CD4-positive, alpha-beta memory T cell (primary cell): ENCODE measurements at places on chromosomes 12 and 14. TPM values are rescaled to one million over a fixed set of nuclear protein-coding genes. Genes with fewer than 3 reads are reported as not detected.

- H3K27ac ChIP-seq, result peak overlapping the region; percentile 22
- peaks cover 39% of the 10 kb centered on the region for H3K4me1 ChIP-seq
- no peak overlapping the region for H3K4me3 ChIP-seq
- DNase-seq, result no peak
- H3K27me3 ChIP-seq, result peaks cover 2% of the 10 kb centered on the region
These were observed 4.4 kb upstream of the ZBTB39 start for GRCh38 chr12:57010627-57011247.

DNA sequence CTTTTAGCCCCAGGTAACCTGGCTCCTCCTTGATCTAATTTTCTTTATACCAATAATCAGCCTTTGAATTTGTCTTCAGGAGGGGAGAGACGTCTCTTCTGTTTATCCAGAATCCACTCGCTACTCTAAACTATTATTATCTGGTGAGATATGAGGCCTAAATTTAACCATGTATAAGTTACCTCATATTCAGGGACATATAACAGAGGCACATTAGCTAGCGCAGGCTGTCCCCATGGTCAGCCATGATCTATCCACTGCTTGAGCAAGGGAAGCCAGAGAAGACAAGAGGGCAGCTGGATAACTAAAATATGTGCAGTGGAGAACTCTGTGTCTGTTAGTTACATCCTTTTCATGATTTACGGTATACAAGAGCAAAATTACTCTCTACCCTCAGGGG is 481.0 kb downstream of the RAD51B start:
- peaks cover 6% of the 10 kb centered on the region for H3K4me1 ChIP-seq
- H3K4me3 ChIP-seq, result no peak overlapping the region
- no peaks in the 10 kb centered on the region for H3K36me3 ChIP-seq

DNA sequence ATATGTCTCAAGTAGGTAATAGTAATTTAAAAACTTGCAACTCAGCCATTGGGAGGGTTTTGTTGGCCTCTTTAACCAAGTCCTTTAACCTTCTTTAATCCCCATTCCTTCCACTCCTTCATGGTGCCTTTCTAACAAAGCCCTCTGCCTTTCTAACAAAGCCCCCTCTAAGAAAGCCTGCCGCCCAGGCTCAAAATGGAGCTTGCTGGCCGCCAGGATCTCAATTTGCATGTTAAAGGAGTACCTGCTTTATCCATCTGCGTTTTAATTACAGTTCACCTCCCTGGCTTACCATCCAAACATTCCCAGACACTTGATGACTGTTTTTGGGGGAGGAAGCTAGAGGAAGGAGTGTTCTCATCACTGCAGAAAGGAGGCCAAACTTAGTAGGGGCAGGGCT is 183.4 kb downstream of the PTPN11 start:
- no peak overlapping the region for H3K27ac ChIP-seq
- H3K4me3 ChIP-seq, result no peak overlapping the region
- H3K4me1 ChIP-seq, result no peaks in the 10 kb centered on the region
- no peaks in the 10 kb centered on the region for H3K36me3 ChIP-seq
- DNase-seq, result no peak

- DNase-seq, result no peak
- H3K27ac ChIP-seq, result no peak overlapping the region
These were observed 95.9 kb downstream of the SLC35F4 start for GRCh38 chr14:57769863-57770523.

GRCh38 chr14:33880330-33880729 is 70.5 kb downstream of the EGLN3 start:
- no peak for DNase-seq
- no peaks in the 10 kb centered on the region for H3K27me3 ChIP-seq
- no peak overlapping the region for H3K27ac ChIP-seq
- no peak overlapping the region for H3K4me3 ChIP-seq
- no peaks in the 10 kb centered on the region for H3K36me3 ChIP-seq

- H3K36me3 ChIP-seq, result no peaks in the 10 kb centered on the region
- no peak for DNase-seq
- no peak overlapping the region for H3K27ac ChIP-seq
These were observed 25.0 kb downstream of the RXYLT1 start for GRCh38 chr12:63804746-63805145.

DNA sequence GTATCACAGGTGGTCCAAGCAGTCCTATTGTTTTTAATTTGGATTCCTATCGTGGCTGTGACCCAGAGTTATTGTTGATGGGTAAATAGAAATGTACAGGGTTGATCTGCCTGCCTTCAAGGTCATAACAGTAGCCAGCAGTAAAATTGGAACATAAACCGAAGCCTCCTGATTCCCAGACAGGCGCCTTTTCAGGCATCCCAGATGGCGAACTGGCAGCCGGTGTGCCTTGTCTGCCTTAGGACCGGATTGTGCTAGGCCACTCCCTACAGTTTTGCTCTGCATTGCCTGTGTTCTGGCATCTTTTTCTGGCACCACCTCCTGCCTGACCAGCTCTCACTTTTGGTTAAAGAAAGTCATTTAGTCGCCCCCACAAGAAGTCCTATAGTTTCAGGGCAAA is 22.2 kb downstream of the TMEM117 start:
- DNase-seq, result no peak
- no peak overlapping the region for H3K27ac ChIP-seq
- H3K4me3 ChIP-seq, result no peak overlapping the region
- H3K36me3 ChIP-seq, result no peaks in the 10 kb centered on the region
- H3K4me1 ChIP-seq, result no peaks in the 10 kb centered on the region

DNA sequence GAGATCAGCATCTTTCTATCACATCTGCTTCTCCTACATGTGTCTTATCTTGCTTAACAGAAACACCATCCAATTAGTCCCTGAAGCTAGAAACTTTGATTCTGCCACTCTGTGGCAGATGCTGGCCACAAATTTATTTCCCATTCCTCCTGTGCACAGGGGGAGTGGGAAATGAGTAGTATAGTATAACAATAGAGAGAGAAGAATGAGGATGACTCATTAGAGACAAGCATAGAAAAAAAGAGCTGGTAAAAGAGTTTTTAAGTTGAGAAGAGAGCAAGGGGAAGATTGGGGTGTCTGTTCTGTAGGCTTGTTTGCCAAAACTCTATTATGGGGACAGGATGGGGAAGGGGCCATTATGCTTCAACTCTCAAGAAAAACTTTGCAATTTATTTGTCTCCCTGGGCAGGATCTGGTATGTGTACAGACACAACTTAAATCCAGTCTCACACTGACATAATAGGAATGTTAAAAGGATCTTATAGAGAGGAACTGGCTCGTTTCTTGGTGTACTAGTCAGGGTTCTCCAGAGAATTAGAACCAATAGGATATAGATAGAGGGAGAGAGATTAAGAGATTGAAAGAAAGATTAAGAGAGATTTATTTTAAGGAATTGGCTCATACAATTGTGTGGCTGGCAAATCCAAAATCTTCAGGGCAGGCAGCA is 142.6 kb upstream of the CPSF6 start:
- H3K4me1 ChIP-seq, result no peaks in the 10 kb centered on the region
- no peak overlapping the region for H3K4me3 ChIP-seq

GRCh38 chr12:67484791-67485480 is 163.6 kb upstream of the DYRK2 start:
- no peaks in the 10 kb centered on the region for H3K36me3 ChIP-seq
- H3K27me3 ChIP-seq, result no peaks in the 10 kb centered on the region
- no peak overlapping the region for H3K4me3 ChIP-seq
- no peak for DNase-seq
- H3K4me1 ChIP-seq, result peaks cover 51% of the 10 kb centered on the region

- no peak overlapping the region for H3K4me3 ChIP-seq
- peak overlapping the region; percentile 42 for H3K27ac ChIP-seq
- H3K27me3 ChIP-seq, result no peaks in the 10 kb centered on the region
These were observed 6.2 kb downstream of the FOXJ2 start for GRCh38 chr12:8038659-8039114.

- DNase-seq, result no peak
- H3K4me3 ChIP-seq, result peak overlapping the region; percentile 20
- H3K27ac ChIP-seq, result peak overlapping the region; percentile 98
These were observed 39.9 kb downstream of the BCL11B start for GRCh38 chr14:99231850-99232713.

DNA sequence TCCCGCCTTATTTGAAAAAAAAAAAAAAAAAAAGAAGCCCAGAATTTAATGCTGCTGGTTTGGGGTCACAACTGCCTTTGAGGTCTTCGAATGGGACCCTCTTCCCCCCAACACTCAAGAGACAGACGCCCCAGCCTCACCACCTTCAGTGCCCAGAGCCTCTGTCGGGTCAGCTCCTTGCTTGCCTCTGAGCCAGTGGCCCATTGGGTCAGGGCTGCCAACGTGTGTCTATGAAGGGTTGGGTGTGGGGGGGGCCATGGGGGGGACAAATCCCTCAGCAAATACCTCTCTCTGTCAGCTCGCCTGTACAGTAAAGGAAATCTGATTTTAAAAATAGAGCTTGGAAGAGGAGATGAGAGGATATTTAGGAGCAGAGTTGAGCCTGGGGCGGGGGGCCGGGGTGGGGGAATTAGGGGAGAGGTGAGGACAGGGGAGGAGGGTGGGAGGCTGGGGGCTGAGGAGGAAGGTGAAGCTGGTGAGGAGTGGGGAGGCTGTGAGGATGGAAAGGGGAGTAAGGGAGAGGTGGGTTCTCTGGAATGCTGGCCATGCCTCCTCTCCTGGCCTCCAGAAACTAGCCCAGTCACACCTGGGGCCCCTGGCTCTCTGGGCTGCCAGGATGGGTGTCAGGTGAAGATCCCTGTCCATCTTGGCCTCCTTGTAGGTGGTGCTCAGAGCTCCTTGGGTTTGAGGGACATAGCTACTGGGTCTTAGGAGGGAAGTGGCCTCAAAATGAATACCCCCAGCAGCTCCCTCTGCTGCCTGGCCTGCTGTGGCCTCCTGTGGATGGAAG is 13.3 kb downstream of the RTL1 start:
- H3K27me3 ChIP-seq, result no peaks in the 10 kb centered on the region
- H3K36me3 ChIP-seq, result no peaks in the 10 kb centered on the region
- DNase-seq, result no peak

DNA sequence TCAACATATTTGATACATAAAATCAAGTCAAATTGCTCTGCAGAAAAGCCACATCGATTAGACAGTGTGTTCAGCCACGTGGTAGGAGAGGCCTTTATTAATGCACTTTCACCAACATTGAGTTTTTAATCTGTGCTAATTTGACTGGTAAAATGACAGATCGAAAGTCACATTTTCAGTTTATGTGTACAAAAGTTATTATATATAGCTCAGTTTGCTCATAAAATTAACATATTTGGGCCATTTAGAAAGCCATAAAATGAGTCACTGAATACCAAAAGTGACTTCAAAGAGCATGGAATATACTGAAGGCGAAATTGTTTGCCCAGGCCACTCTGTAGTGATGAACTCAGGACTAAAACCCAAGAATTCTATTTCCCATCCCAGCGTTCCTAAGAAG is 26.0 kb downstream of the C12orf42 start:
- no peaks in the 10 kb centered on the region for H3K27me3 ChIP-seq

GRCh38 chr12:22743700-22744099 is 118.7 kb downstream of the ETNK1 start:
- H3K4me1 ChIP-seq, result no peaks in the 10 kb centered on the region
- no peak overlapping the region for H3K4me3 ChIP-seq
- H3K27me3 ChIP-seq, result no peaks in the 10 kb centered on the region
- H3K27ac ChIP-seq, result no peak overlapping the region
- DNase-seq, result no peak

DNA sequence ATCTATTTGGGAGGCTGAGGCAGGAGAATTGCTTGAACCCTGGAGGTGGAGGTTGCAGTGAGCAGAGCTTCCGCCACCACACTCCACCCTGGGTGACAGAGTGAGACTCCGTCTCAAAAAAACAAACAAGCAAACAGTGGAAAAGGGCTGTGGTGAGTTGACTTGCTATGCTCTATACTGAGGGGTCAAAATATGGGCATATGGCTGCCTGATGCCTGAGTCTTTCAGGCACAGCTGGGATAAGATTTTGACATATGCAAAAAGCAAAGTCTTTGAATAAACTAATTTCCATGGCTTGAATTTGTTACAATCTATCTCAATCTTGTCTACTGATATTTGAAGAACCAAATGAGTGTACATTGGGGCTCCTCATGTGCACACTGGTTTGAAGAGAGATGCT is 40.4 kb upstream of the BICD1 start:
- H3K4me1 ChIP-seq, result no peaks in the 10 kb centered on the region
- H3K27ac ChIP-seq, result no peak overlapping the region
- no peaks in the 10 kb centered on the region for H3K36me3 ChIP-seq

DNA sequence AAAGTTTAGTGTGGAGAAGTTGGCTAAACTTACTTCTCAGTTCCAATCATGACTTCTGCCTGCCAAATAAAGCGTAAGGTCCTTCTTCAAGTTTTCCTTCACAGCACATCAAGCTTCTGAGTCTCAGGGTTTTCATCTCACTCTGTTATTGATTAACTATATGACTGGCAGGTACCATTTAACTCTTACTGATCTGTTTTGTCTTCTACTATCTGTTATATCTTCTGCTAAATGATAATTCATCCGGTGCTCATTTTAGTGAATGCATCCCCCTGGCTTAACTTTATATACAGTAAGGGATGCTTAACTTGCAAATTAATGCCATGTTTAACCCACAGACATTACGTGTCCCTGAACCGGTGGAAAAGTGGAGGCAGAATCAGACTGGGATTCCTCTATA is 20.7 kb downstream of the LGR5 start:
- H3K36me3 ChIP-seq, result no peaks in the 10 kb centered on the region
- no peak overlapping the region for H3K27ac ChIP-seq
- no peak overlapping the region for H3K4me3 ChIP-seq
- DNase-seq, result no peak
- H3K27me3 ChIP-seq, result no peaks in the 10 kb centered on the region

- no peak overlapping the region for H3K27ac ChIP-seq
- H3K36me3 ChIP-seq, result no peaks in the 10 kb centered on the region
- H3K27me3 ChIP-seq, result no peaks in the 10 kb centered on the region
- H3K4me3 ChIP-seq, result no peak overlapping the region
- no peaks in the 10 kb centered on the region for H3K4me1 ChIP-seq
These were observed 2.3 kb downstream of the OR6J1 start for GRCh38 chr14:22641846-22642245.

GRCh38 chr14:83047059-83047830 is 1513.6 kb upstream of the SEL1L start:
- H3K4me1 ChIP-seq, result no peaks in the 10 kb centered on the region
- no peaks in the 10 kb centered on the region for H3K36me3 ChIP-seq
- no peak for DNase-seq
- no peak overlapping the region for H3K4me3 ChIP-seq

Gene DBX2
- total RNA-seq, result not detected

Gene AICDA
- not detected for total RNA-seq

Gene LBHD2
- total RNA-seq, result not detected

Gene HNRNPC
- total RNA-seq, result 538 TPM

Gene BATF
- 17.1 TPM for total RNA-seq

Gene CAPRIN2
- total RNA-seq, result 47.0 TPM

Gene TCHP
- 41.4 TPM for total RNA-seq

Gene AQP5
- total RNA-seq, result not detected

Gene DDX55
- 58.7 TPM for total RNA-seq

Gene OASL
- 9.7 TPM for total RNA-seq
